ENCODE measurements at places on chromosomes 7 and 10. TPM values are rescaled to one million over a fixed set of nuclear protein-coding genes. Genes with fewer than 3 reads are reported as not detected.

VAX1 gene
- total RNA-seq = not detected

TBC1D12 gene
- total RNA-seq = 16.5 TPM

MXI1 gene
- 20.3 TPM for total RNA-seq

ERVW-1 gene
- total RNA-seq = not detected

MCM10 gene
- not detected for total RNA-seq

CPA2 gene
- not detected for total RNA-seq

OR9A2 gene
- not detected for total RNA-seq

UNCX gene
- total RNA-seq = not detected

SEPTIN7 gene
- total RNA-seq = 351 TPM

COL13A1 gene
- 6.0 TPM for total RNA-seq

MYL7 gene
- total RNA-seq = not detected

SCIN gene
- 0.25 TPM for total RNA-seq

TMEM72 gene
- total RNA-seq = not detected

SYT15 gene
- total RNA-seq = 0.41 TPM

SPOCK2 gene
- 0.36 TPM for total RNA-seq

PNLIPRP2 gene
- total RNA-seq = not detected

MUC12 gene
- not detected for total RNA-seq

WAPL gene
- total RNA-seq = 149 TPM

TUBB8 gene
- not detected for total RNA-seq

CNNM1 gene
- total RNA-seq = 0.09 TPM

MEIG1 gene
- total RNA-seq = not detected

NME8 gene
- not detected for total RNA-seq

CDHR3 gene
- total RNA-seq = 19.6 TPM

KNDC1 gene
- total RNA-seq = 0.41 TPM

BHLHA15 gene
- total RNA-seq = not detected

SPDYE11 gene
- 0.08 TPM for total RNA-seq

SPDYE3 gene
- total RNA-seq = not detected

SKIDA1 gene
- total RNA-seq = 0.90 TPM

C10orf95 gene
- not detected for total RNA-seq

ZNF92 gene
- total RNA-seq = 4.7 TPM

ZNF282 gene
- 31.9 TPM for total RNA-seq
